A549 (cell line): ENCODE measurements at places on chromosomes 4 and X.

- DNase-seq = no peak
These were observed 54.2 kb upstream of the GIMD1 start for GRCh38 chr4:106422766-106423165.

- DNase-seq = no peak
These were observed 28.0 kb upstream of the TMEM150C start for GRCh38 chr4:82589756-82590155.

- DNase-seq = no peak
These were observed 14.7 kb downstream of the RGS12 start for GRCh38 chr4:3307486-3307885.

DNA sequence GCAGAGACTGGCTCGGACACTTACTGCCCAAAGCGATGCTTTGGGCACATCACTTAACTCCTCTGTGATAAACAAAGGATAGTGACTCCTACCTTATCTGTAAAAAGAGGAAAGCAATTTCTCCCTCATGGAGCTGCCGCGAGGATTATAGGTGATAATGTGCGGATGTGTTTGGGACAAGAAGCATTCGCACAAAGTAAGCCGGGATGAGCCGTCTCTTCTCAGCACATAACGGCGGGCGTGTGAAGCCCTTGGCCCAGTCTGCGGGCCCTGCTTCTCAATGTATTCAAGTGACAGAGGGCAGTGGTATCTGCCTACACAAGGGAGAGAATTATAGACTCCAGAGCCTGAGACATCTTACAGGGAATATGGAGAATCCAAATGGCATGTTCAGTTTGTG, 550.3 kb upstream of the CPEB2 start:
- DNase-seq = no peak

- no peak for DNase-seq
These were observed 126.0 kb upstream of the LDB2 start for GRCh38 chr4:17024425-17024824.

DNA sequence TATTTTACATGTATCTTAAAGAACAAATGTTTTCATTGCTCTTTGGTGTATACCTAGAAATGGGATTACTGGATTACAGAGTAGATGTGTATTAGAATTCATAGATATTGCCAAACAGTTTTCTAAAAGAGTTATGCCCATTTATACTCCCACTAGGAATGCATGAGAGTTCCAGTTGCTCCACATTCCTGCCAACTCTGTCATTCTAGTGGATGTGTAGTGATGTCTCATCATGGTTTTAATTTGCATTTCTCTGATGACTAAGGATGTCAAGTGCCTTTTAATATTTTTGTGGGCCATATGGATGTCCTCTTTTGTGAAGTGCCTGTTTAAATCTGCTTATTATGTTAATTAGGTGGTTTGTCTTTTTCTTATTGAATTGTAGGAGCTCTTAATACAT, 65.6 kb upstream of the BMP2K start:
- no peak for DNase-seq

DNA sequence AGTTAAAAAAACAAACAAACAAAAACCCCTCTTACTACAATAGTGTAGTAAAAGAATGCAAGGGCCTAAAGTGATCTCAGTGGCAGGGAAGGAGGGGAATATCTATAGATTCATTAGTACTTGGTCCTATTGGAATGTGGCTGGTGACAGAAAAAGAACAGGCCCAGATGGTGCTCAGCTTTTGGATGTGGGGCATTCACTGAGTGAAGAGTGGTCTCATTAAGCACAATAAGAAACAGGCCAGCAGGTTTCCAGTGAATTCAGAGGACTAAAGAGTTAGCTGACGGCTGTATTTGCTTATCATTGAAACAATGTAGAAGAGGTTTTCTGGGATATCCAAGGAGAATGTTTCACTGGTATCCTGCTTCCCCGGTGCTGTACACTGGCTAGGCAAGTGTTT, 243.8 kb upstream of the HHIP start:
- no peak for DNase-seq

GRCh38 chrX:137313627-137314026, 252.3 kb upstream of the ZIC3 start:
- DNase-seq = no peak

GRCh38 chr4:4524364-4524763, 17.5 kb downstream of the STX18 start:
- DNase-seq = no peak

DNA sequence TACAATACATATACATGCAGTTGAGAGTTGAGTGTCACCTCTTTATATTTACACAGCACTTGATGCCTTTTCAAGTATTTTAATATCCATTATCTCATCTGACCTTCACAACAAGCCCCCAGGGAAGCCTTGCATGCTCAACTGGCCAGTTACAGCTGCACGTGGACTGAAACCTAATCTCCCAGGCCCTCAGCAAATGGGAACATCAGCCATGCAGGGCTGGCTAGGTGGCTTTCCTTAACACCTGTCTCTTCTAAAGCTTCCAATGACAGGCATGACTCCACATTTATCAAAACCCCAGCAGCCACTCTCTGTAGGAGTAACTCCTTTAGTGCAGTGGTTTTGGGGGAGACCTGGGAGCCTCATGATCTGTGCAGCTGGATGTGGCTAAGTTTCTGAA, 56.4 kb downstream of the PHKA2 start:
- no peak for DNase-seq

DNA sequence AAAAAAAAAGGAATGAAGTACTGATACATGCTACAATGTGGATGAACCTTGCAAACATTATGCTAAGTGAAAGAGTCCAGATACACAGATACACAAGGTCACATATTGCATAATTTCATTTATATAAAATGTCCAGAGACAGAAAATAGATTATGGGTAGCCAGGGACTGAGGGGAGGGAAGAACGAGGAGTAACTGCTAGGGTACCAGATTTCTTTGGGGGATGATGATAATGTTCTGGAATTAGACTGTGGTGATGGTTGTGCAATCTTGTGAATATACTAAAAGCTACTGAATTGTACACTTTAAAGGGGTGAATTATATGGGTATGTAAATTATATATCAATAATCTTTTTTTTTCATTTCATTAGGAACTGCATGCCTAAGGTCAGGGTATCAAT, 20.8 kb upstream of the AP1AR start:
- DNase-seq = no peak

GRCh38 chrX:111100191-111100590, 4.2 kb downstream of the PAK3 start:
- DNase-seq = peak; percentile 43

GRCh38 chrX:21610168-21610567, 48.0 kb downstream of the KLHL34 start:
- DNase-seq = no peak

- no peak for DNase-seq
These were observed 920.1 kb upstream of the TENM3 start for GRCh38 chr4:181323061-181323460.

GRCh38 chr4:36213977-36214376, 30.3 kb downstream of the ARAP2 start:
- no peak for DNase-seq

DNA sequence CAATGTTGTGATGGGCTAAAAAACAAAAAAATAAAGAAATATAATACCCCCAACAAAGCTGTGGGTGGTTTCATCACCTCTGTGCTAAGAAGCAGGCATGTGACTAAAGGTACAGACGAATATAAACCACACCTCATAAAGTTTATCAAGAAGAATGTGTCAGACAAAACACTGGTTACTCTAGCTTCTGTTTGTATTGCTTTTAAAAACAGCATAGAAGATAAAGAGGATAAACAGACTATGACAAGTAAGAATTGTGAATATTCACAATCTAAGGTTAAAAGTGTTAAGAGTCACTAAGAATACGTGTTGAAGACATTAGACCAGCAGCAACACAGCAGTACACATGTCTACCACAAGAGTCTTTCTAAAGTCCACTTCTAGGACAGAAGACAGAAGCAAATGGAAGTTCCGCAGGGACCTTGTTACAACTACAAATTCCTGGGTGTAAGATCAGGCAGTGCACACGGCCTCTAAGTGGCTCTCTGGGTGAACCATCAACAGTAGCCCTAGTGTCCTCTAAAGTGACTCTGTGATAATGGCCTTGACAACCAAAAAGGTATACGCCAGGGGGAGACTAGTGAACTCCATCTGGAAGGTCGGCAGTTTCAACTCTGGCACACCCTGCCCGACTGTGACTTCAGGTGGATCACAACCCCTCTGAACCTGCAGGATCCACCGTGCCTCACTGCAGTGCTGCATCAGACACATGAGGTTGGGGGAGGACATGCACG, 8.3 kb upstream of the FGFBP2 start:
- DNase-seq = no peak

- no peak for DNase-seq
These were observed 110.3 kb downstream of the UCHL1 start for GRCh38 chr4:41366911-41367517.

DNA sequence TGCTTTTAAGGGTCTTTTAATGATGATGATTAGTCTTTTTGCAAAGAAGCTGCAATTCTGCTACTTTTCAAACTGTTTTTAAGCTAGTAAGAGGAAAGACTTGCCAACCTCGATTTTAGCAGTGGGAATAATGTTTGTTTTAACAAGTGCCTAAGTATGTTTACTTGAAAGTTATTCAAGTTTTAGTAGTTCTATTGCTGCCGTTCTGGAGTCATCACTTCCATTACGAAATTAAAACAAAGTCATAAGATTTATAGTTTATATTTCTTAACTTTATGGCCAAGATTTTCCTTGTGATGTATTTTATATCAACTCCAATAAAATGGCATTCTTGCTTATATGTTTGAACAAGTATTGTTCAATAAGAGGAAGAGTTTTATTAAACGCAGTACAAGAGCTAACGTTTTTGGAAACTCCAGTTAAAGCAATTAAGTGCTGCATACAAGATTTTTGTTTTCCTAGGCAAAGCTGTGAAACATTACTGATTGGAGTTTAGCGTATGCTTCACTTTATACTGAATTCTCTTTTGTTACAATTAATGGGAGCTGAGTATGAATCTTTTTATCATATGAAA, 211.3 kb downstream of the TENM3 start:
- DNase-seq = no peak

DNA sequence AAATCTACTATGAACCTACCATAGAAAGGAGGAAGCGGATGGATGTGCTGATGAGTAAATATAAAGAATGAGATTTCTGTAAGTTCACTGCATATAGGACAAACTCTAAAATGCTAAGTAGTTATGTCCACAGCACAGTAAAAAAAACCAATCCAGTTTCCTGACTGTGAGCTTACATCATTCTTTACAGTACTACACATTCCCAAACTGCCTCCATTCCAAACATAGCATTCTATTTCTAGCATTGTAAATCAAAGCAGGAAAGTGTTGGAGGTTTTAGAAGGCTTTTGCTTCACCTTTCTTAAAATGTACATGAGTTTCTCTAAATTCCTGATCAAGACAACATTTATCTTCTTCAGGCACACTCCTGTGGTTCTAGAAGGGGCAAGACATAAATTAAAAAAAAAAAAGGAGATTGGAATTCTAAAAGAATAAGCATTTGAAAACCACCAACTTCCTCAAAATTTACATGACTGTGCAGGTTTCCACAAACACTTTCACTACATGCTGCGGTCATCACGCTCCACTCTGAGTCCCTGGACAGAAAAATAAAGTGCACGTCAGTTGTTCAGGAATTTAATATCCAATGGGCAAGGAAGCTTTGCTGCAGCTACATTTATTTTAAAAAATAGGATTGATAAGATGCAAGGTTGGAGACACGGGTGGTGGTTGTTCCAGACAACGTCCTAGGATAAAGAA, 297.6 kb upstream of the STS start:
- no peak for DNase-seq

GRCh38 chr4:26490960-26491284, 638 bp upstream of the CCKAR start:
- no peak for DNase-seq

- DNase-seq = no peak
These were observed 38.7 kb downstream of the BEX3 start for GRCh38 chrX:103415068-103415467.

- DNase-seq = peak; percentile 22
These were observed 70.0 kb upstream of the FAM241A start for GRCh38 chr4:112075129-112075753.

DNA sequence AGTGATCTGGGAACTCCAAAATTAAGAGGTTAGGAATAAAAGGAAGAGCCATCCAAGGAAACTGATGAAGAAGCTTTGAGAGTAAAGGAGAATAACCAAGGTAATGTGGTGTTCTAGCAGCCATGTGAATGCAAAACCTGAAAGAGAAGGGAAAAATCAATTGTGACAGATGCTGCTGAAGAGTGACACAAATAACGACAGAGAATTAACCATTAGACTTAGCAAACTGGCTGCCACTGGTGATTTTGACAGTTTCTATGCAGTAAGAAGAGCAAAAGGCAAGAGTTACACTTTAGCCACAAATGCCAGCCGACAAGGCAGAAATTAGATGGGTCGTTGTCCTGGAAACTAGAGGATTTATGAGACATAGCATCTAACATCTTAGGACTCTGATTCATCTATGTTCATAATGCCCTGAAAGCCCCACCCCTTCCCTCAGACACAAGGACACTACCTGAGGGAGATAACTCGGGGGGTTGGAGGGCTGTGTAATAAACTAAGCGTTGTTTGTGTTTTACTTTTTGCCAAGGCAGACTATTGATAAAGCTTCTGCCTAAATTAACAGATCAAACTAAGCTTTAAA, 13.0 kb upstream of the TMEM144 start:
- DNase-seq = no peak

GRCh38 chr4:152162331-152162697, 373.6 kb downstream of the FBXW7 start:
- DNase-seq = no peak

- no peak for DNase-seq
These were observed 91.4 kb downstream of the SLC39A8 start for GRCh38 chr4:102253860-102254259.

- DNase-seq = no peak
These were observed 651 bp downstream of the NXT2 start for GRCh38 chrX:109537324-109537665.

GRCh38 chr4:166259081-166259480, 386.0 kb downstream of the TLL1 start:
- no peak for DNase-seq

- DNase-seq = no peak
These were observed 40.1 kb upstream of the MSANTD1 start for GRCh38 chr4:3208826-3209225.

- DNase-seq = no peak
These were observed 1179.7 kb upstream of the ADGRL3 start for GRCh38 chr4:60020389-60020788.

- DNase-seq = peak; percentile 51
These were observed 47.4 kb downstream of the FGF2 start for GRCh38 chr4:122873821-122874593.

DNA sequence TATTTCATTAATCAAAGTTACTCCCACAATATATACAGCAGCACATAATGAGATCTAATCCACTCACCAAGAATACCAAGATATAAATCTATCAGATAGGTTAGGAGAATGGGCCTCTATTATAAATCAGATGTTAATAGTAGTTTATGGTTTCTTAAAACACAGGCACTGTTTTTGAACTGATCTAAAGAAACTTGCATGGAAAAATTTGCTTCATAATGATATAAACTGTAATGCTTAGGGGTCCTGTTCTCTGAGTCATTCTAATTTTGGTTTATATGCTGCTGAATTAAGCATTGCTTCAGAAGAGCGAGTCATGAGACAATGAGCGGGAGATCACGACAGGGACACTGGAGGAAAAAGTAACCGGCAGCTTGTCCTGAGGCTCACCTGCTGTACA, 113.3 kb upstream of the OTUD4 start:
- DNase-seq = no peak
